ENCODE measurements at places on chromosomes 12 and 14.

DNA sequence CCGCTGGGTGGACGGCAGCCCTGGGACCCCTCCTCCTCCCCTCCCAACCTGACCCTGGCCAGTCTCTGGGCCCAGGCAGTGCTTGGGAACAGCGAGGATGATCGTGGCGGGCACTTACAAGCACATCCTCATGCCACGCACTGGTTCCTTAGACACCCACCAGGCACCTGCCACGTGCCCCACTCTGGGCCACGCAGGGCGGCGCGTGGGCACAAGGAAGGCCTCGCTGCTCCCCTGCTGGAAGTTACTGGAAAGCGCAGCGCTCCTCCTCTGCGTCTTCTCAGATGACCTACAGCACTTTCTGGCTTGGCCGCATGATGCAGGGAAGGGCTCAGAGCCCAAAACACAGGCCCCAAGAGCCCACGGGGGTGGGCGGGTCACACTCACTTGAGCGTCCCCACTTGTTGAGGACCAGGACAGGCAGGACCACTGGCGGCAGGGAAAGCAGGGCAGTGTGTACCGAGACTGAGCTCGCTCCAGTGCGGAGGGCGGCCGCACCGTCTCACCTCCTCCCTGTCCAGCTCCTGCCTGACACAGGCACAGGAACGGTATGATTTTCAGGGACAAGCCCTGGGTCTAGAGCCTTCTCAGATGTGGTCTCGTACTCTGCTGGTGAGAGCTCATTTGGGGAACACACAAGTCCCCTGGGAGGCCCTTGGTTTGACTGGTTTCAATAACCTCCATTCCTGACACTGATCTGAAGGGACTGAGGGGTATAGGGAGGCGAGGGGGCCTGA, 128.3 kb upstream of the EVL start:
- DNase-seq, result no peak

DNA sequence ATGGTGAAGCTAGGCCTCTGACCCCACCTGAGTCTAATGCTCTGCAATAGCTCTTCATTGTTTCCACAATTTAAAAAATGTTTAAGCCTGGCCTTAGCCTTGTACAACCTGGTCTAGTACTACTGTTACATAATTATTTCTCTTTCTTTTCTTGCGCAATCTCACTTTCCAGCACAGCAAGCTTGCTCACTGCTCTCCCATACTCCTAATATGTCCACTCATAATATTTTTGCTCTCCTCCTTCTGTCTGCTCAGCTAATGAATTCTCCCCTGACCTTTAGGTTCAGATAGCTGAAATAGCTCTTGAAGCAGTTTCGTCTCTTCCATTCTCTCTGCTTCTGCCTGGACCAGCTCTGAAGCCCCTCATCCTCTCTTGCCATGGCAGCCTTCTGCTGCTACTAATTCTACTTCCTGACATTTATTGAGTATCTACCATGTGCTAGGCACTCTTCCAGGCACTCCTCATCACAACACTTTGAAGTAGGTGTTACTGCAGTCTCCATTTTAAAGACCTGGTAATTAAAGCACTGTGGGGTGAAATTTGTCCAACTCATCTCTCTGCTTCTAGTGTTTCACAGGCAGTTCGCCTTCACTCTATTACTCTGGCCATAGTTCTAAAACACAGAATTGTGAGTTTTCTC, 2.8 kb upstream of the SLC48A1 start:
- DNase-seq, result no peak

DNA sequence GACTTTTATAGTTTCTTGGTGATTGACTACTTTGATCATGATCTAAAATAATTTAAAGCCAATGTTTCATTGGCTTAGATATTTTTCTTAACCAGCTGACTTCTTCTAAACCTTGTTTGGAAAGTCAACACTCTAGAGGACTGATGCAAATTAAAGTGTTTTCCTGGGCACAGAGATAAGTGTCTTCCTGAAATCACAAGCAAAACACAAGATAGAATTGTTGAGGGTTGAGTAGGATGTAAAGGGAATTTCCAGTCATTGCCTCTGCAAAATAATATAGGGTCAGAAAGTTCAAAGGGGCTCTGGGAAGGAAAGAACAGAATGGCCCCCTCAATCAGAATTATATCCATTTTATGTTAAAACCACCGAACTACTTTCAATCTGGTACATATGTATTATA, 156.3 kb upstream of the LRIG3 start:
- no peak for DNase-seq

DNA sequence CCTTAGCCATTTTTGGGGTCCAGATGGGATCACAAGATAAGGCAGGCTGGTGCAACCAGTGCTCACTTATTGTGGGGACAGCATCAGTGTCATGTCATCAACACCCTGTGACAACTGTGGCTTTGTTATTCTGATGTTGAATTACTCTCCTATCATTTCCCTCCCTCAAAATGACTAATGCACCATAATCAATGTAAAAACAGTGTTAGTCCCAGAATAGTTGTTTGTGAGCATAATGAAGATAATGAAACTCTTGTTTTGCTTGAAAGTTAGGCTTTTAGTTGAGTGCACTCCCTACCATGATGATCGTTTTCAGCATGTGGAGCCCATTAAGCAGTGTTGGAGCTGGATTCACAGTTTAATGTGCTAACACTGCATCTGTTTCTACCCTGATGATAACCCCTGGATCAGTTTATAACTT, 151.4 kb downstream of the TMTC2 start:
- no peak for DNase-seq

DNA sequence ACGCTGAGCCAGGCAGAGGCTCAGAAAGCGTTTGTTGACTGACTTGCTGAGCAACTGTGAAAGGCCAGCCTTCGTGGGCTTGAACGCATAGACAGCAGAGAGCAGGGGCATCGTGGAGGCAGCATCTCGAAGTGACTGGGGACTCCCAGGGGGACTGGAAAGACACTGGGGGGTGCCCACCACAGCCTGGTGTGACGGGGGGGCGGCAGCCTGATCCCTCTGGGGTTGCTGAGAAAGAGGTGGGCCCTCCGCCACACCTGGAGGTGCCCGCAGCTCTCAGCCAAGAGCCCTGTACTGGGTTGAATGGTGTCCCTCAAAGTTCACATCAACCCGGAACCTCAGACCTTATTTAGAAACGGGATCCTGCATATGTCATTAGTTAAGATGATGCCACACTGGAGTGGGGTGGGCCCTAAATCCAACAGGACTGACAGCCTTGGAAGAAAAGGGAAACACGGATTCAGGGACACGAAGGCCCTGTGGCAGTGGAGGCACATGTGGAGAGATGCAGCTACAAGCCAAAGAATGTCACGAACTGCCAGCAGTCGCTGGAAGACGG, 84.6 kb downstream of the RFLNA start:
- DNase-seq, result no peak

GRCh38 chr14:85442996-85443395, 86.9 kb upstream of the FLRT2 start:
- DNase-seq, result no peak

GRCh38 chr12:10293570-10294227, 14.0 kb upstream of the KLRD1 start:
- DNase-seq, result no peak

- DNase-seq, result peak; percentile 42
Measured at GRCh38 chr12:5648692-5649359, 216.9 kb downstream of the NTF3 start.

- DNase-seq, result no peak
Measured at GRCh38 chr12:304805-305204, 42.2 kb upstream of the SLC6A13 start.

- peak; percentile 77 for DNase-seq
Measured at GRCh38 chr14:104680056-104680805, 9.2 kb upstream of the INF2 start.

DNA sequence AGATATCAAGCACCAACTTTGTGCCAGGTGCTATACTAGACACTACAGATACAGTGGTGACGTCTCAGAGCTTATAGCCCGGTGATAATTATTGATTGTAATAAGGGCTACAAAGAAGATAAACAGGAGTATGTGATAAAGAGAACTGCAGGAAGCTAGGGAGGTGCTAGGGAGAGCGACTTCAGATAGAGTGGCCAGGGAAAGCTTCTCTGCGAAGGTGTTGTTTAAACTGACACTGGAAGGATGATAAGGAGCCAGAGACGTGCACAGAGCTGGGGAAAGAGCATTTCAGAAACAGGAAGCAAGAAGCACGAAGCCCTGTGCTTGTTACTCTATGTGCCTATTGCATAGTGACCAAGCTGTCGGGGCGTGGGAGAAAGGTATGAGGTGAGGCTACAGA, 48.1 kb upstream of the OTX2 start:
- no peak for DNase-seq

DNA sequence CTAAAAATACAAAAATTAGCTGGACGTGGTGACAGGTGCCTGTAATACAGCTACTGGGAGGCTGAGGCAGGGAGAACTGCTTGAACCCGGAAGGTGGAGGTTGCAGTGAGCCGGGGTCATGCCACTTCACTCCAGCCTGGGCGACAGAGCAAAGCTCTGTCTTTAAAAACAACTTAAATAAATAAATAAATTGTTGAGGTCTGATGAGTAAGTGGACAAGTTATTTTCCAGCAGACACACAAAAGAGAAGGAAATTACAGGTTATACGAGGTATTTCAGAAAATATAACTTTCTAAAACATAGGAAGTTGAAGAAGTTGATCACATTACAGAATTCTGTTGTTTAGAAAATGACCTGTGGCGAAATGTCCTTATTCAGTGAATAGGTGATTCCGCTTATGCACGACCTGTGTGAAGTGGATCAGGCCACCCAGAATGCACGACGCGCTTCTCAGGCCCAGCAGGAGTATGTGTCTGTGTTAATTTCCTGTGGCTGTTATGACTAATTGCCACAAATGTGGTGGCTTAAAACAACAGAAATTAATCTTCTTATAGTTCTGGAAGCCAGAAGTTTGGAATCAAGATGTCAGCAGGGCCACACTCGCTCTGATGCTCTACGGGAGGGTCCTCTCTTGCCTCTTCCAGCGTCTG, 38.1 kb downstream of the P2RX7 start:
- DNase-seq, result peak; percentile 58

DNA sequence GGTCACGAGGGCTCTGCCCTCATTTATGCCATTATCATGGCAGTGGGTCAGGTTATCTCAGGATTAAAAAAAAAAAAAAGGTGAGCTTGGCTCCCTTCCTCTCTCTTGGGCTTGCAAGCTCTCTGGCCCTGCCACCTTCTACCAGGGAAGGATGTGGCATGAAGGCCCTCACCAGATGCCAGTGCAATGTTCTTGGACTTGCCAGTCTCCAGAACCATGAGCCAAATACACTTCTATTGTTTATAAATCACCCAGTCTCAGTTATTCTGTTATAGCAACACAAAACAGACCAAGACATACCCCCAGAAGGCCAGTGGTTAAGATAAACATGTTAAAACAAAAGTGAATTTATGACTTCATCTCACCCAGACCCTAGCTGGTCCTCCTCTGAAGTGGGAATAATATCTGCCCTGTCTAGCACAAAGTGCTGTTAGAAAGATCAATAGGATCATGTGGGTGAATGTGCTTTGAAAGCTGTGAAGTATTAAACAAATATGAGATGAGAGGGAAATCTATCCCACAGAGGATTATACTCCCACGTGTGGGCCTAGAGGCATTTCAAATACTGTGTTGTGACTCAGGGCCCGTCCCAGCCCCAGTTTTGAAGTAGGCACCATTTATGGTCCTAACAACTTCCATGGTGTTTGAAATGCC, 88.6 kb downstream of the NINJ2 start:
- no peak for DNase-seq

GRCh38 chr14:64303471-64303917, 9.3 kb upstream of the ESR2 start:
- DNase-seq, result peak; percentile 73

DNA sequence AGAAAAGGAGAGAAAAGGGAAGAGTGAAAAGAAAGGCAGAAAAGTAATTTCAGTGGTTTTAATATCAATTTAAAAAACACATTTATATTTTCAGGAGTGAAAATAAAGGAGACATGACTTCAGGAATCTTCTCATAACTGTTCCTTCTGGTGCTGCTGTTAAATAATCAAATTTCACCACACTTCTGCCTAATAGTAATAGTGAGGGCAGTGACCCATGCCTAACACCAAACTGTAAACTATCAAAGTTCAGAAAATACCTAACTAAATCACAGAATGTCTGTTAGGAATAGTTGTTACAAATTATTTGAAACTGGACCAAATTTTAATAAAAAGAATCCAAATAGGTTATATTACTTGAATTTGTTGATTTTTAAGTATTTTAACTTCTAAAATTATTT, 169.4 kb downstream of the RPL10L start:
- DNase-seq, result no peak

- no peak for DNase-seq
Measured at GRCh38 chr12:70178038-70178437, 65.2 kb upstream of the CNOT2 start.

DNA sequence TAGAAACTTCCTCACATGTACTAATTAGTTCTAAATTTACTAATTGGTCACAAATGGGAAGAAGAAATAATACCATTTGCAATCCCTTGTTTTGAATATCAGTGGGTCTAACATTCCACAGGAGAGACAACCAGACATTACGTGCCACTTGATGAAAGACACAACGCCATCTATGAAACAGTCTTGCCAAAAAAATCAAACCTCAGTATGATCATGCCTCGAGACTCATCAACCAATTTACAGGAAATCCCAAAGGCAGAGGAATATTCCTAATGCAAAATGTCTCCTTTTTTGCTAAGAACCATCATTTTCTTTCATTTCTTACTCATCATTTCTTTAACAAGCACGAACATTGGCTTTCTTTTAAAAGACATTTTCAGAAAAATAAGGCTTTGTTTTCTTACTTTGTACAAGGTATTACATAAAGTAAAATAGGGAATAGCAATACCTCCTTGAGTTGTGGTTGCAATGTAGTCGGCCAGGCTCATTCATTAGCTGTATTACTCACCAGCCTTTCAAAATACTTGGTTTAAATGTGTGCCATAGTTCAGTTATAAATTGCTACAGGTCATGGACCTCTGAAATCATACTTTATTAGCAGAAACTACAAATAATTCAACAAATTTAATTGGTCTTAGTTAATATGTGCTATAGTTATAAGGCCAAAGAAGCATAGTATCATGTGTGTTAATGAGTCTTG, 436.2 kb upstream of the FLRT2 start:
- no peak for DNase-seq

DNA sequence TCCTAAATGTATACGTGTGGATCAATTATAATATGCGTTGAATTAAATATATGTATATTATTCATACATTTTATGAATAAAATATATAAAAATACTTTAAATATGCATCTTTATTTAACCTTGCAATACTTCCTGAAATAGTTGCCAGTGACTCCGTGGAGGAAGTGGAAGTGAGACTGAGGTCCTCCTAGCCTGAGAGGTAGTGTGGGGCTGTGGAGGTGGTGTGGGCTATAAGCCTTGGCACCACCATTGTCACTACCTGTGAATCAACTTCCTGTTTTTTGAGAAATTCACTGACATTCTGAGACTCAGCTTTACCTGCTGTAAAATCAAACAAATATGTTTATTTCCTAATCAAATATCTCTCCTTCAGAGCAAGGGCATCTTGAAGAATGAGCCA, 514.2 kb downstream of the VRK1 start:
- DNase-seq, result no peak

- no peak for DNase-seq
Measured at GRCh38 chr12:121523741-121524140, 57.1 kb downstream of the KDM2B start.

DNA sequence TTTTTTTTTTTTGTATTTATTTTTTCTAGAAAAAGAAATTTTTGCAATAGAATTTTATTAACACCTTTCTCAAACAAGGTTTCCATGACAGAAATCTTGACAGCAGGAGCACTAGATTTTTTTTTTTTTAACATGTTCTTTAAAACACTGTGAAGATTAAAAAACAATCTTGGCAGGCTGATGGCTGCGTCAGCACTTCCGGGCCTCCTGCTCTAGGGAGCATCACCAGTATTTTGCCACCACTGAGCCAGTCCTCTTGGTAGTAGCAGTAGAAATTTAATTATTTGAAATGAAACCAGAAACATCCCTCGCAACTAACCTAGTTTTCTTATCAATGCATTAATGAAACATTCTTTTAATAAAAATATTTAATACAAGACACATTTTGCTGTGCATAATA, 99.6 kb downstream of the APAF1 start:
- no peak for DNase-seq
